ENCODE measurements at places on chromosomes 13 and 19. TPM values are rescaled to one million over a fixed set of nuclear protein-coding genes. Genes with fewer than 3 reads are reported as not detected.

Gene SIGLEC14
- total RNA-seq, result not detected

Gene CDX2
- total RNA-seq, result 1.1 TPM

Gene OBI1
- 10.8 TPM for total RNA-seq

Gene C1QTNF9
- total RNA-seq, result not detected

Gene NLRP7
- total RNA-seq, result not detected

Gene B3GNT8
- total RNA-seq, result not detected

Gene ACP7
- total RNA-seq, result 0.23 TPM

Gene HSH2D
- total RNA-seq, result 0.05 TPM

Gene LACC1
- 2.6 TPM for total RNA-seq

Gene PLIN4
- 0.21 TPM for total RNA-seq

Gene WDR87
- not detected for total RNA-seq

Gene BEST2
- not detected for total RNA-seq

Gene ZNF285
- total RNA-seq, result 2.4 TPM

Gene SHISA2
- not detected for total RNA-seq

Gene NLRP4
- not detected for total RNA-seq

Gene NLRP11
- not detected for total RNA-seq

Gene IL4I1
- total RNA-seq, result 1.2 TPM

Gene ZNF320
- total RNA-seq, result not detected

Gene CD70
- 23.1 TPM for total RNA-seq
